ENCODE measurements at places on chromosomes 4 and X.

DNA sequence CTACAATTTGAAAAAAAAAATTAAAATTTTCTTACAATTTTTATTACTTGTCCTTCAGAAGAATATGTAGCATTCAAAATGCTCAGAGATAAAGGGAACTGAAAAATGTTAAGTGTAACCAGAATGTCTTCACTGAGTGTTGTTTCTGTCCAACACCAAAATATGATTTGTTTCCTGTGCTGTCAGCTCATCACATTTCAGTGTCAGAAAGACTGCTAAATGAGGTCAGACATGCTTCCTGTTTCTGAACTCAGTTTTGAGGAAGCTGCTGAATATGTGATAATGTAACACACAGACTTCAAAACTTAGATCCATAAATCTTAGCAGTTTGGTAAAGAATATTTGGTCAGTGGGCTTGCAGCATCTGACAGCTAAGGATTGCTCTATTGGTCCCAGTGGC lies 1849.7 kb downstream of the PCDH7 start:
- no peak for ATAC-seq

GRCh38 chrX:38225093-38225492 lies 4.4 kb upstream of the SRPX start:
- no peak for ATAC-seq

GRCh38 chrX:40392599-40392998 lies 188.2 kb upstream of the ATP6AP2 start:
- ATAC-seq: no peak

GRCh38 chr4:178976861-178977260 lies 1534.6 kb upstream of the AGA start:
- no peak for ATAC-seq

- peak; percentile 72 for ATAC-seq
Measured at GRCh38 chrX:123736333-123736921, 3.6 kb upstream of the THOC2 start.

DNA sequence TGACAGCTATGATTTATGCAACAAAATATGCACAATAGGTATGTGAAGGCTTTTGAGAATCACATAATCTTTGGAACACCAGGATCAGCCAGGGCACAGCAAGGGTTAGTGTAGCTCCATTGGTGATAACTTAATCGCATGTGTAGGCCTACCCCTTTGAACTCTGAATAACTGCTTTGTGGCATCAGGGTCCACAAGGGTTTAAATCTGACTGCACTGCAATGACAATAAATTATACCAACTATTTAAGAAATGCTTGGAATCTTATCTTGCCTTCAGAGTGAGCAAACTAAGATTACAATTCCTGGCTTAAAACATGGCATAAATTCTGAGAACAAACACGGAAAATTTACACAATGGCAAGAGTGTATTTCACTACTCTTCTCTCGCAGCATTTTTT lies 245.8 kb downstream of the FBXO8 start:
- no peak for ATAC-seq

DNA sequence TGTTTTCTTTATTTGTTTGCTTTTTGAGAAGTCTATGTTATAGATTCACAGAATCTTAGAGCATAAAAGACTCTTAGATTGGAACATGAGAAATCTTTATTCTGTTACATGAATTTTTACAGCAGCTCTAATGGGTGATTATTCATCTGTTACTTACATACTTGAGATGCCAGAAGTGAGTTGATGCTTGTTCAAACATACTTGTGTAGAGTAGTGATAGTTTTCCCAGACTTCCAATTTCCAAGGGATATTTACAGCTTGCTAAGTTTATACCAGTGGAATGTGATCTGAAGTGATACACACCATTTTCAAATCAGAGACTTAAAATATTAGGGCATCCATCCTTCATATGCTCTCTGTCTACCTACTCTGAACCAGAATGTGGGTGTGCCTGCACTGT lies 252.9 kb upstream of the SMIM31 start:
- ATAC-seq: no peak

- ATAC-seq: no peak
Measured at GRCh38 chrX:117788339-117788738, 328.3 kb downstream of the KLHL13 start.

DNA sequence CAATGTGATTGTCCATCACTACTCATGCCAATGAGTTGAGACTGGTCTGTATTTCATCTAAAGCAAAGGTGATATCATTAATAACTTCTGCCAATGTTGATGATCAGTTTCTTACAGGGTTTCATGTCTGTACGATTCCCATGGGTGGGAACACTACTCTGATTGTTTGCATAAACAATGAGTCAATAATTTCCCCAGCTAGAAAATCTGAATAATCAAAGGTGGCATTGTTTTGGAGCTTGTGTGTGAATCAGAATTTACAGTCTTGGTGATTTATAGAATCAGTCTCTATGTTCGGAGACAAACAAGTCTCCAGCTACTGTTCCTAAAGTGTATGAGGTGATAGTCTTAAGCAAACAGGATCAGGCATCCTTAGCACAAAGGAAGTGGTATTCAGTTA lies 35.5 kb upstream of the PARM1 start:
- no peak for ATAC-seq

DNA sequence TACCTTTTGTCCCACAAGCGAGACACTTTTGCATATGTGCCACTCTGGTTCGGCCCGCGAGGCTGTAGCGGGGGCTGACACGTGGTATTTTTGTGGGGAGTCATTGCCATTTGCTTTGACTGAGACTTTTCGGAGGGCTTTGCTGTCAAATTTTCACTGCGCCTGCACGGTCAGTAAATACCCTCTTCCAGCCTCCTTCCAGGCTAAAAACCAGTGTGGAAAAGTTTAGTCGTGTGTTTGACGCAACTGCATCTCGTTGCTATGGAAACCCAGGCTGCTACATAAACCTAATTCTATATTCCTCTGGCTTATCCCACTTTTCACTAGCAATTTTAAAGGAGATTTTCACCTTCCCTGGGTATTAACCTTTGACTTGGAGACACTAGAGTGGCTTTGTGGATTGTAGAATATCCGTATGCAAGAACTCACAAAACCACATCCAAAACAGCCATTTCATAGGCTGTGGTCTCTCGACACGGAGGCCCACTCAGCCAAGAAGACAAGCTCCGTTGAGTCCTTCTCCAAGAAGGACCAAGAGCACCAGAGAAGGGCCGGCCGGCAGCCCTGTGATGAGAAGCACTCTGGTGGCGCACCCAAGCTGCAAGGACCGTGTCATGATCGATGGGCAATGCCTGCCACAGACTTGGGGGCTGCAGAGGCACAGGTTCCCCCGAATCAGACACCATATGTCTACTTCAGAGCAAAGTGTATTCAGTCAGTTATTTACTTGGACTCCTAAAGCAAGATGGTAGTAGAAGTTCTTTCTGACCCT lies 38.4 kb upstream of the ENPP6 start:
- ATAC-seq: no peak

GRCh38 chr4:55358668-55359067 lies 12.6 kb downstream of the SRD5A3 start:
- peak; percentile 83 for ATAC-seq

- ATAC-seq: no peak
Measured at GRCh38 chr4:113502476-113502875, 259.1 kb downstream of the CAMK2D start.

- ATAC-seq: no peak
Measured at GRCh38 chr4:54400188-54400587, 171.1 kb downstream of the PDGFRA start.

DNA sequence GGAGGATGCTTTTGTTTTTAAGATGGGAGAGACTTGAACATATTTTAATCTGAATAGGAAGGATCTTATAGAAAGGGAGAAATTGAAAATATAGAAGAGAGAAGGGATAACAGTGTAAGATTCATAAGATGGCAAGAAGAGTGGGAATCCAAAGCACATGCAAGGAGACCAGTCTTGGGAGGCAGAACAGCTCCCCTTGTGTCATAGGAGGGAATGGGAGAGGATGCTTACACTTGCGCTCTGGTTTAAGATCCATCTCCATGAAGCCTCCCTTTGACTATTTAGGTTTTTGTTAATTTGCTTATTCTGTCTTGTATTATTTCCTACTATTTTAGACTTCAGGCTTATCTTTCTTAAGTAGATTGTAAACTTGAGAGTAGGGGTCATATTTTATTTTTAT lies 42.7 kb downstream of the KIF4A start:
- no peak for ATAC-seq

- no peak for ATAC-seq
Measured at GRCh38 chr4:88919056-88919455, 137.9 kb downstream of the FAM13A start.

DNA sequence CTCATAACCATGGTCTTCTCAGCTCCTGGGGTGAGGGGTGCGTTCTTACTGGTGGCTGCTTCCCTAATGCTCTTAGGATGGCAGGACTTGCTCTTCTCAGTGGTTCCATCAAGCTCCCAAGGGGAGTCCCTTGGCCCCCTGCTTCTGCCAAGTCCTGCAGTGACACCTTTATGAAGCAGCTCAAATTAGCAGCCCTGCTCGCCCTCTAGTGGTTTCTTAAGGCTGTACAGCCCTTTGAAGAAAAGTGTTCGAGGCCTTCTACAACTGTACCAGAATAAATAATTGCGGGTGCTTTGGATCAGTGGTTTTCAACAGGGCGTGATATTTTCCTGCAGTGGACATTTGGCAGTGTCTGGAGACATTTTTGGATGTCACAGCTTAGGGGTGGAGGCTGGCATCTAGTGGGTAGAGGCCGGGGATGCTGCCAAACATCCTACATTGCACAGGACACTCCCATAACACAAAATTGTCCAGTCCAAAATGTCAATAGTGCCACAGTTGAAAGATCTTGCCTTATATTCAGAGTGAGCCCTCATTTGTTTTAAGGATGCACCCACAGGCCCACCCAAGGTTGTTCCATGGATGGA lies 204.7 kb upstream of the S100G start:
- ATAC-seq: peak; percentile 52

DNA sequence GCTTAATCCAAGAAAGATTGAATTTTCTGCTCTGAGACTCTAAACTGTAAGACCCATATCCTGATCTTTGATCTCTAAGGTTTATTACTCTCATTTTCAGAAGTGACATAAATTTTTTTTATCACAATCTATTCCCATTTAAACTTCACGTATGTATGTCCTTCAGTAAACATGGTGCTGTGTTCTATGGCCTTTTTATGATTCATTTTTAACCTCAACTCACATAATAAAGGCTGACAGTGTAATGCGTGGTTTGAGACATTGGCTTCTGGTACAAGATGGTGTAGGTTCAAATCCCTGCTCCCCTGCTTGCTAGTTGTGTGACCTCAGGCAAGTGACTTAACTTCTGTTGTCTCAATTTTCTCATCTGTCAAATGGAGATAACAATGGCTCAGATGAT lies 306.0 kb upstream of the AADAT start:
- ATAC-seq: no peak

- no peak for ATAC-seq
Measured at GRCh38 chrX:136210243-136210642, 41.0 kb downstream of the MAP7D3 start.

All from motor neuron (in vitro differentiated cells).